ENCODE measurements at places on chromosomes 6 and 20.

DNA sequence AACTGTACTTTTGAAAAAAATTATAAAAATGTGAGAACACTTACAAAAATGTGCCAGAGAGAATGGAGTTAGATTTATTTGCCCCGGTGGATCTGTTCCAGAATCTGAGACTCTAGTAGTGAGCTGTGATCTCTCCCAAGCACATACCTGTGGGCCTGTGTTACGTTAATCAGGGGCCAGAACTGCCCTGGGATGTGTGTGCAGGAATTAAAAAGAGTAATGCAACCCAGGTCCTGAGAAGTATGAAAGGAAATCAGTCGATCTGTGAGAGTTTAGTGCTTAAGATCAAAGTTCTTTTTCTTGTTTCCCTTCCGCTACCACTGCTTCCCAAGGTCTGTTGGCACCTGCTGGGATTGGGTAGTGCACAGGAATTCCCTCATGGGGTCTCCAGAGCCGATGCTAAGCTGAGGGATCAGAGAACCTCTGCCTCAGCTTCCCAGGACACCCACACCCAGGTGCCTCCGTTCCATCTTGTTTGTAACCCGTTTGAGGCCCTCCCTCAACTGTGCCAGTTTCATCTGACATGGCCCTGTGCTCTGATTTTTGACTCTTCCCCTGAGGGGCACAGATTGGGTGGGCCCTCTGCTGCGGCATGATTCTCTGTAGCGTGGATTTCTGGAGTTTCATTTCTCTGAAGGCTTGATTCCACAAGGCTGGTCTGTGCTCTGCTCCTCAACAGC is 87.7 kb downstream of the RREB1 start:
- DNase-seq, result no peak

DNA sequence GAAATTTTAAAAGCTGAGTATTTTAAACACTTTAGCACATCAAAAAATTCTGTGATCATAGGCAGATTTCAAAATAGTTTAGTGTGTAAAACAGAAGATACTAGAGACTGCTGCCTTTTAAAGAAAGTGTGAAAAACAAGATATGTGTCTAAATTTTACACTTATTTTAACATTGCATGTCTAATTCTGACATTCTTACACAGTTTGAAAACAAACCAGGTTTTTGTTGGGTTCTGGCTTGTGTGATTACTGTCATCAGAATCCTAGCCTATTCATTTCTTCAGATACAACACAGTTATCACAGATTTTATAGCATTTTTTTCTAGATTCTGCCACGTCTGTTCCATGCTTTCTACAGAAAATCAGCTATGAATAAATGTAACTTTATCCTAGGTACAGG is 257.1 kb downstream of the EYS start:
- no peak for DNase-seq

DNA sequence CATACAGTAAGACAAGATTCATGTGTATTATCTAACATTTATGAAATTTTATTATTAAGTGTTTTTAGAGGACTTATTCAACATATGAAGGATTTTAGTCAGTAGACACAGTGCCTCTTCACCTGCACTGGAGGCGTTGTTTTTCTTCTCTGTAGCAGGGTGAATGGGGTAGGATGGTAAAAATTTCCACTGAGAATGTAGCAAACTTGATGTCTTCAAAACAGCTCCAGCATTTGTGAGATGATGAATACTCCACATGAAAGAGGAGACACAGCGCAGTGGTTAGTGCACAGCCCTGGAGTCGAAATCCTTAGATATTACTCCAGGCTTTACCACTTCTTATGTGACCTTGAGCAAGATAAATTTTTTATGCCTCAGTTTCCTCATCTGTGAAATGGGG is 110.5 kb upstream of the AHI1 start:
- no peak for DNase-seq

- DNase-seq, result no peak
Measured at GRCh38 chr6:89763550-89763949, 56.0 kb downstream of the MDN1 start.

DNA sequence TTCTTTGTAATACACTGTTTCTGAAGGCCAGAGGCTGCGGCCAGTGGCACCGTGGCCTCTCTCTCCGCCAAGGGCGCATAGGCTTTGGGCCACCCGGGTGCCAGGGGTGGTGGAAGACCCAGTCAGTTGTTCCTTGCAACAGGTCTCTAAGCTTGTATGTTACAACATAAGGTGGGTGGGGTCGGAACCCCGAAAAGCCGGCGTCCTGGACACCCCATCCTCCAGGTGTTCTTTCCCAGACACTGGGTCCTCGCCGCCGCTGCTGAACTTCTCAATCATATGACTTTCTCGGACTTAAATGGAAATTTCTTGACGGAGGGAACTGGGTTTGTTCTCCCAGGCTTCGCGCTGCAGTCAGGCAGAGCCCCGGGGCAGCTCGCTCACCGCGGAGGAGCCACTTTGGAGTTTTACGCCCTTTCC is 983 bp upstream of the KCNQ5 start:
- DNase-seq, result no peak

- DNase-seq, result no peak
Measured at GRCh38 chr20:63159826-63160640, 55.9 kb downstream of the YTHDF1 start.

DNA sequence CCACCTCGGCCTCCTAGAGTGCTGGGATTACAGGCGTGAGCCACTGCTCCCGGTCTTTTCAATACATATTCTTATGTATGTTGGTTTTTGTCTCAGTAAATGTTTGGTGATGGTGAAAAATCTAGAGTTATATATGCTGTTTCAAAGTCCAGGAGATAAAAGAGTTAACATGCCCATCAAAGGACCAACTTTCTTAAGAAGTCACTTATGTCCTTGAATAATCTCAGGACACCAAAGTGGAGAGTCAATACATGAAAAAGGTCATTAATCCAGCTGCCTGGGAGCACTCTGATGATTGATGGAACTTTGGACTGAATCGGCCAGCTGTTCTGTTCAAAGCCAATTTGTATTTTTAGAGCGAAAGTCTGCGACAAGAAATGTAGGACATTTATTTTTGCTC is 59.8 kb upstream of the HDAC2 start:
- DNase-seq, result no peak

- no peak for DNase-seq
Measured at GRCh38 chr6:92259171-92259570, 1160.2 kb downstream of the EPHA7 start.

DNA sequence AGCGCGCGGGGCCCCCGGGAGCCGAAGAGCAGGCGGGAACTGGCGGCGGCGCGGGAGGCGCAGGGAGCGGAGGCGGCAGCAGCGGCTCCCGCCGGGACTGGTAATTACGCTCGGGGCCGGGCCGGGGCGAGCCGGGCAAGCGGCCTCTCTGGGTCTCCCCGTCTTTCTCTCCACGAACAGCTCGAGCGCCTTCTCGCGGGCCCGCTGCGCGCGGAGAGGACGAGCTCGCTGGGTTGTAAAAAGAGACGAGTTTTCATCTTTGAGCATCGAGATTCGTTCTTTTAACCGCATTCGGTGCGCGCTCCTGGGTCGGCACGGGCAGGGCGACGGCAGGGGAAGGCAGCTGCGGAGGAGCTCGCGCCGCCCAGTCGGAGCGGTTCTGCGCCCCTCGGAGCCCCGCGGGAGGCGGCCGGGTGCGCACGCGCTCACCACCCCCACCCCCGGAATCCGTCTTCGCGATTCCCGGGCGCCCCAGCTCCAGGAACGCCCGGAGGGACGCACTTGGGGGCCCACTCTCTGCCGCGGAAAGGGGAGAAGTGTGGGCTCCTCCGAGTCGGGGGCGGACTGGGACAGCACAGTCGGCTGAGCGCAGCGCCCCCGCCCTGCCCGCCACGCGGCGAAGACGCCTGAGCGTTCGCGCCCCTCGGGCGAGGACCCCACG is 38.0 kb downstream of the YTHDF1 start:
- DNase-seq, result no peak
